ENCODE measurements at places on chromosomes 2 and 18. TPM values are rescaled to one million over a fixed set of nuclear protein-coding genes. Genes with fewer than 3 reads are reported as not detected.

Gene IL1F10
- total RNA-seq: not detected

Gene CKAP2L
- 23.6 TPM for total RNA-seq

Gene CTLA4
- not detected for total RNA-seq

Gene SP9
- 2.9 TPM for total RNA-seq

Gene GAL3ST2
- total RNA-seq: 6.8 TPM

Gene SPR
- 49.6 TPM for total RNA-seq

Gene GPR35
- 21.3 TPM for total RNA-seq

Measured in Caco-2 (cell line).